ENCODE measurements at places on chromosomes 2 and 18.

- no peak for DNase-seq
These were observed 158.9 kb downstream of the BABAM2 start for GRCh38 chr2:28049416-28049815.

DNA sequence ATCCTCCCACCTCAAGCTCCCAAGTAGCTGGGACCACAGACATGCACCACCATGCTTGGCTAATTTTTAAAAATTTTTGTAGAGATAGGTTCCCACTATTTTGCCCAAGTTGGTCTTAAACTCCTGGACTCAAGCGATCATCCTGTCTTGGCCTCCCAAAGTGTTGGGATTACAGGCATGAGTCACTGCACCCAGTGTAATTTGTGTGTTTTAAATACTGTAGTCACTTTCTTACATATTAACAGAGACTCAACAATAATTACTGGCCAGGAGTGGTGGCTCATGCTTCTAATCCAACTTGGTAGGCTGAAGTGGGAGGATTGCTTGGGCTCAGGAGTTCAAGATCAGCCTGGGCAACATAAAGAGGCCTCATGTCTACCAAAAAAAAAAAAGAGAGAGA is 293.0 kb downstream of the RDH14 start:
- DNase-seq, result no peak

- DNase-seq, result no peak
These were observed 254.4 kb downstream of the ZNF521 start for GRCh38 chr18:25097569-25098056.

DNA sequence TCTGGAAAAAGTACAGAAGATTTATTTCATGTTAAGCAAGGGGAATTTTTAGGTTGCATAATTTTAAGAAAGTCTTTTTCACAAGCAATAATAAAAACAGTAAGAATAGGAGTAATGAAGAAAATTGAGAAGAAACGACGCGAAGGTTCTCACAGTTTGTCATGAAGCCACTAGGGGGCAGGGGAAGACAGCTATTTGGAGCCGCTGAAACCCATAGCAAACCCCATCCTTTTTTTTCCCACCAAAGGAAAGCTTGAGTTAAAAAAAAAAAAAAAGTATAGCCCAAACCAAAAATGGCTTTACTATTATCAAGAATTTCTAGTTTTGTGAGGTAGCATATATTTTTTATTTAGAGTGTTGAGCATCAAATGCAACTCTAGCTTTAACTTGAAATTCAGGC is 300.9 kb downstream of the PHLPP1 start:
- peak; percentile 28 for DNase-seq

- no peak for DNase-seq
These were observed 12.5 kb downstream of the NPC1 start for GRCh38 chr18:23573626-23574431.

GRCh38 chr2:28547223-28547860 is 51.5 kb downstream of the PLB1 start:
- no peak for DNase-seq

DNA sequence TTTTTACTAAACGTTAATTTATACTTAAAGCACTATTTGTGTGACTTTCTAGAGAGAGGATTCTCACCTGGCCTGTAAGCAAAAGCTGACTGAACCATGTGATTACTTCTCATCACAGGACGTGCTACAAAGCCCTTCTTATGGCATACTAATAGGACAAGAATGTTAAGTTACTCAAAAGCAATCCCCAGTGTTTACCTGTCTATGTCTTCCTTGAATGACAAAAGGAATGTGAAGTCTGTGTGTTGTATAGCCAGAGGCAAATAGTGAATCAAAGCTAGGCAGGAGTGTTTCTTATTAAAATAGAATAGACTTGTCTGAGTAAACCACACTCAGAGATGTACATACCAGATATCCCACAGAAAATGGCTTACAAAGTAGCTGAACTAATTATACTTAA is 1465.5 kb downstream of the SUCLG1 start:
- DNase-seq, result no peak

DNA sequence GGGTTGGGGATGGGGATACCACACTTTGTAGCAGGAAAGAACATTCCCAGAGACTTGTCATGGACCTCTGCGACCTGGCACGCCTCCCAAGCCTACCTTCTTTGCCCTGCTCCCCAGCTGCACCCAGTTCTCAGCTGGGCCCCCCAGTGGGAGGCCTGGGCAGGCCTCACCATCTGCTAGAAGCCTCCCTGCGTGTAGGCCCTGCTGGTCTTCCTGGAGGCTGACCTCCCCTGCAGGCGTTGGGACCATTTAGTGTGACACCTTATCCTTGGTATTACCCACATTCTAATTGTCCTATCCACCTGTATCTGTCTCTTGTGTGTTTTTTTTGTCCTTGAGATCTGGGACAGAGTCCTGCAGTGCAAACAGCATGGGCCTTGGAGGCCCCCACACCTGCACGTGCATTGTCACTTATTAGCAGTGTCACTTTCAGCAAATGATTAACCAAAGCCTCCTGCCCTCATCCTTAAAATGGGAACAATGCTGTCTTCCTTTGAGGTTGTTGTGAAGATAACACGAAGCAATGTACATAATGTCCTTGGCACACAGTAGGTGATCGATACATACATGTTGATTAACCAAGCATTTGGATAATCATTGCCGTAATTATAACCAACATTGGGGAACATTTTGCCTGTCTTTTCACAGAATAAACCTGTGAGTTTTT is 77.2 kb downstream of the LIPG start:
- DNase-seq, result no peak

- no peak for DNase-seq
These were observed 65.3 kb downstream of the PTPRM start for GRCh38 chr18:7632152-7633098.

GRCh38 chr2:31371691-31372090 is 42.9 kb downstream of the XDH start:
- DNase-seq, result no peak

DNA sequence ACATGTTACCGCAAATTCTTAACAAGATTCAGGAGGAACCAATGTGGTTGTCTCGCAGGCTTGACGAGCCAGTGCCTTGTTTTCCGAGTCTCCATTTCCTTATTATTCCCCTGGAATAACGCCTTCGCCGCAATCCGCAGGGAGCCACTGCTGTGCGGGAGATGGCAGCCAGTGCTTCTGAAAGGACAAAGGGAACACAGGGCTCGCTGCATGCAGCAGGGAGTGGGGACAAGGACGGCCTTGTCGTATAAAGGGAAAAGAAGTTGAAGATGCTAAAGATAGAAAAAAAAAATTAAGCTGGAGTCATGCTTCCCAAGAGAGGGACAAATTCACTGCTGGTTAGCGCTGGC is 221.4 kb downstream of the NDUFA10 start:
- no peak for DNase-seq

GRCh38 chr2:168626096-168626495 is 170.0 kb downstream of the CERS6 start:
- no peak for DNase-seq

- peak; percentile 26 for DNase-seq
These were observed 40.0 kb upstream of the MCM6 start for GRCh38 chr2:135916207-135916606.

GRCh38 chr2:70904371-70905216 is 31.1 kb upstream of the ATP6V1B1 start:
- DNase-seq, result no peak

DNA sequence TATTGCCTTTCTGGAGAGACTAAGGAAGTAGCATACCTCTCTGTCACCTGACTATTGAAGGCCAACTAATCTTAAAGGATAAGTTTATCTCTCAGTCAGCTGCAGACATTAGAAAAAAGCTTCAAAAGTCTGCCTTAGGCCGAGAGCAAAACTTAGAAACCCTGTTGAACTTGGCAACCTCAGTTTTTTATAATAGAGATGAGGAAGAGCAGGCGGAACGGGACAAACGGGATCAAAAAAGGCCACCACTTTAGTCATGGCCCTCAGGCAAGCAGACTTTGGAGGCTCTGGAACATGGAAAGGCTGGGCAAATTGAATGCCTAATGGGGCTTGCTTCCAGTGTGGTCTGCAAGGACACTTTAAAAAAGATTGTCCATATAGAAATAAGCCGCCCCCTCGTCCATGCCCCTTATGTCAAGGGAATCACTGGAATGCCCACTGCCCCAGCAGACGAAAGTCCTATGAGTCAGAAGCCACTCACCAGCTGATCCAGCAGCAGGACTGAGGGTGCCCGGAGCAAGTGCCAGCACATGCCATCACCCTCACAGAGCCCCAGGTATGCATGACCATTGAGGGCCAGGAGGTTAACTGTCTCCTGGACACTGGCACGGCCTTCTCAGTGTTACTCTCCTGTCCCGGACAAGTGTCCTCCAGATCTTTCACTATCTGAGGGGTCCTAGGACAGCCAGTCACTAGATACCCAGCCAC is 61.5 kb upstream of the FAM98A start:
- no peak for DNase-seq

- no peak for DNase-seq
These were observed 634.2 kb upstream of the TMEFF2 start for GRCh38 chr2:192828947-192829346.

DNA sequence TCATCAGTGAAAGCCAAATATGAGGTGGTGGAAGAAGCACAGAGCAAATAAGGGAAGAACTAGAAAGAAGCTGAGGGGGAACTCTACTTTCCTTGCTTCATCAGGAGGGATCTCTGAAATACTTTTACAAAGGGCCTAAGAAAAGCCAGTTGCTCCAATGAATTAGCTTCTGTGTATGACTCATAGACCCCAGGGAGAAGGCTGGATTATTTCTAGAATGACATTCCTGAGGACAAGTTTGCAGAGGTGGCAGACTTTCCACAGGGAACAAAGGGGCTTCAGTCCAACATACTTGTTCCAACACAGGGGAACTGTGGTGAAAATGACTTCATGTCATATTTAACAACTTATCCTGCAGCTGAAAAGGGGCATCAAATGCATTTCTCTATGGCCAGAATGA is 29.0 kb downstream of the DOK1 start:
- DNase-seq, result no peak

DNA sequence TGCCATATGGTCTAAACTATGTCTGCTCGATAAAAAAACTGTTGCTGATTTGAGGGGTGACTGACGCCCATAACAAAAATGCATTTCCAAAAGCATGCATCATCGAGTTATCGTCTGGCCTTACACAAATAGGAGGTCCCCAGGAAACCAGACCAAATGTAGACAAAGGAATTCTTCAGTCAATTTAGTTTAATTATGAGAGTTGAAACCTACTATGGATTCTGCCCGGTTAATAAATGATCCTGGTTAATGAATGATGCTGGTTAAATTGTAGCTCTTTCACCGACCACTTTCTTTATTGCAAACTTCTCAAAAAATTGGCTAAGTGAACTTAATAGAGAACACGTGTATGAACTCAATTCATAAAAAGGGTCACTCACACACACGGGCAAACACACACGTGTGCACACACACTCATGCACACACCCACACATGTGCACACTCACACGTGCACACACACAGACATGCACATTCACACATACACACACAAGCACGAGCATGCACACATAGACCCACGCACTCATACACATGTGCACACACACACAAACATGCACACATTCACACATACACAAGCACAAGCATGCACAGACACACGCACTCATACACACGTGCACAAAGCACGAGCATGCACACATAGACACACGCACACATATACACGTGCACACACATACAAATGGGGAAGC is 59.0 kb upstream of the SALL3 start:
- no peak for DNase-seq

GRCh38 chr2:75361486-75361885 is 162.2 kb upstream of the TACR1 start:
- no peak for DNase-seq

GRCh38 chr2:219386532-219387280 is 1.0 kb downstream of the DNPEP start:
- no peak for DNase-seq

DNA sequence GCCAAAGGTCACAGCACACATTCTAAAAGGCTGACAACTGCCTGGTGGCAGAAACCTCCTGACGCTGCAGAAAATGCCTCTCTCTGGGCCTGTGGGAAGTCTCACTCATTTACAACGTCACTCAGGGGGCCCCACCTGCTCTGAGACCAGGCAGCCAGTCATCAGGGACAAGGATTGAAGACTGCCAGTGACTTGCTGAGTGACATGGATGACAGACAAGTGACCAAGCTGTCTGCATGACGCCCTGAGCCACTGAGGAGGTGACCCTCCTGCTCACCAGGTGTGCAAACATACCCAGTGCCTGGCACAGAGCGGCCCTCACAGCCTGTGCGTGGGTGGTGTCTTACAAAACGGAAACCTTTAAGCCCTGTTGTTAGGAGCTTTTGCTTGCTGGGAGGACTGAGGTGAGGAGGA is 392.4 kb downstream of the TNS1 start:
- no peak for DNase-seq

DNA sequence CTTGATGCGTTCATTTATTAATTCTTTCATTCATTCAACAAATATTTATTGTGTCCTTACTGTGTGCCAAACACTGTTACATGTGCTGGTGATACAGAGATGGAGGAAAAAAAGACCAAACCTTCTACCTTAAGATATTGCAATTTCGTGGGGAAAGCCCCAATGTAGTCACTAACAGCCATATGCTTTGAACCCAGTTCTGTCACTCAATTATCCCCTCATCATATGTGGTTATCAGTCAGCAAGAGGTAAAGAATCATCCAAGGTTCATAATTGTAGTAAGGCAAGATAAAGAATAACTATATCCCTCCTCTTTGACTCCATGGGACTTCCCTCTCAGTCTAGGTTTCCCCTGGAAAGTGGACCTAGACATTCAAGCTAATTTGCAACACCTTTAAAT is 1185.6 kb upstream of the CELF4 start:
- DNase-seq, result no peak

Measured in prostate gland (tissue), 2 donors.